ENCODE measurements at places on chromosomes 11 and 22. TPM values are rescaled to one million over a fixed set of nuclear protein-coding genes. Genes with fewer than 3 reads are reported as not detected.

The SLC22A6 gene
- not detected for total RNA-seq

The STK33 gene
- total RNA-seq, result 9.4 TPM

The ZNF280B gene
- 0.49 TPM for total RNA-seq

The NCAPH2 gene
- 51.8 TPM for total RNA-seq

The RBFOX2 gene
- total RNA-seq, result 64.1 TPM

The OR51F1 gene
- not detected for total RNA-seq

The SOX10 gene
- total RNA-seq, result not detected

The IGSF9B gene
- total RNA-seq, result 2.9 TPM

The C22orf23 gene
- total RNA-seq, result not detected

The POU2AF1 gene
- total RNA-seq, result 2.5 TPM

GRCh38 chr11:20112291-20113148 is 47.8 kb downstream of the DBX1 start:
- peak; percentile 72 for DNase-seq

GRCh38 chr11:2194877-2195755 is 23.5 kb upstream of the TH start:
- no peak for DNase-seq

GRCh38 chr11:76251576-76251975 is 45.3 kb upstream of the WNT11 start:
- no peak for DNase-seq

DNA sequence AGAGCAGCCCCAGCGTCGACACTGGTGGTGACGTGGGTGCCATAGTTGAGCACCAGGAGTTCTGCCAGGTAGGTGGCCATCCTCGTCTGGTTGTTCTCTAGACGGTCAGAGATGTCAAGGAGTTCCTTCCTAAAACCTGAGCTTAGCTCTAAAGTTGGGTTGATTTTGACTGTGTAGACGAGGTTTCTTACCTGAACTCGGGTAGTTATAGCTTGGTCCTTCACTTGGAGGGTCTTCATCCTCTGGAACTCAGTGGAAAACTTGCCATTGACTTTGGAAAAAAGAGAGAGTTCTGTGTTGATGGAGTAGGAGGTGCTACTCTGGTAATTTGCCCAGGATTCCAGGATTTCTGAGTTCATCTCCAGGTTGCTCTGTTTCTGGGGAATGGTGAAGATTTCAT is 505 bp downstream of the MPEG1 start:
- DNase-seq, result no peak

DNA sequence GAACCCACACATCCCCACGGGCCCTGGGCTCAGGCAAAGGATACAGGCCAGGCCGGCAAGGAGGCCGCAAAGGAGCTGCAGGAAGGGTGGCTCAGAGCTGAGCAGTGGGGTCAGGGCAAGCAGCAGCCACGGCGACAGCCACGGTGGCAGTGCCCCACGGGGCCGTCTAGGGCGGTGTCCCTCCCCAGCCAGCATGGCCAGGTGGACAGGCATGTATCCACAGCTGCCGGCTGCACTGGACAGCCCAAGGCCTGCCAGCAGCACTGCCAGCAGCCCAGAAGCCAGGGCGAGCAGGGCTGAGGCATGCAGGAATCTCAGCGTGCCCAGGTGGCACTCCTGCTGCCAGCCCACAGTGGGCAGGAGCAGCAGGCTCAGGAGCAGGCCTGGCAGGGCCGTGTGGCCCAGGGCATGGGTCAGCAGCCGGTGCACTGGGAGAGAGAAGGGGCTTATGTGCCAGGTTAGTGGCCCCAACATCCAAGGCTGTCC is 3.9 kb downstream of the RHBDD3 start:
- DNase-seq, result no peak

- DNase-seq, result no peak
Measured at GRCh38 chr11:80687941-80688340, 1247.1 kb upstream of the TENM4 start.

DNA sequence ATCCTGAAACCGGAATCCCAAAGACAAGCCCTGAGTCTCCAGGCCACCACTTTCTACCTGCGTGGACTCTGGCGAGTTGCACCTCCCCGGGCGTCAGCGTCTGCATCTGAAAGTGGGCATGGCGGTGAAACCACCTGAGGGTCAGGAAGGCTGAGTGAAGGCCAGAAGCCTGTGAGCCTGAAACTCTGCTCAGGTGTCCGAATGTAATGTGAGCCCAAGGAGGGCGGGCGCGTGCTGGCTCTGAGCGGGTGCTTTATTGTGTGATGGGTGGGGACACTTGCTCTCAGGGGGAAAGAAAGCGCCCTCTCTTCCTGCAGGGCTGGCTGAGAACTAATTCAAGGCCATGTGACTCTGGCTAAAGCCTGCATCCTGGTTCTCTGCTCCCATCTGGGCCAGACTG is 135.6 kb downstream of the ST3GAL4 start:
- DNase-seq, result peak; percentile 39

DNA sequence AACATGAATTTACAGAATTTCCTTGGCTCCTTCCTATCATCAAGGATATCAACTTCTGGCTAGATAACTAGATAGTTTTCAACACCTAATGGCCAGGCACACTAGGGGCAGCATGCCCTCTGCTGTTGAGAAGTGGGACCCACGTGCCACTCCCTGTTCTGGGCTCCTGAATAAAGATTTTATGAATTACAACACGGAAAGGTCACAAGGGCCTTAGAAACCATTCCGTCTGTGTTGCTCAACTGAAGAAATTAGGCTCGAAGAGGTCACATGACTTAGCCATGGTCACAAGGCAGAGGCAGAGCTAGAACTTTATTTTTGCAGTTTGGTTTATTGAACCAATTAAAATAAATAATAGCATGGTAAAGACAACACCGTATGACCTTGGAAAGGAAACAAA is 36.0 kb downstream of the PRCP start:
- DNase-seq, result peak; percentile 81

- peak; percentile 40 for DNase-seq
Measured at GRCh38 chr11:2449548-2450320, 4.9 kb downstream of the KCNQ1 start.

DNA sequence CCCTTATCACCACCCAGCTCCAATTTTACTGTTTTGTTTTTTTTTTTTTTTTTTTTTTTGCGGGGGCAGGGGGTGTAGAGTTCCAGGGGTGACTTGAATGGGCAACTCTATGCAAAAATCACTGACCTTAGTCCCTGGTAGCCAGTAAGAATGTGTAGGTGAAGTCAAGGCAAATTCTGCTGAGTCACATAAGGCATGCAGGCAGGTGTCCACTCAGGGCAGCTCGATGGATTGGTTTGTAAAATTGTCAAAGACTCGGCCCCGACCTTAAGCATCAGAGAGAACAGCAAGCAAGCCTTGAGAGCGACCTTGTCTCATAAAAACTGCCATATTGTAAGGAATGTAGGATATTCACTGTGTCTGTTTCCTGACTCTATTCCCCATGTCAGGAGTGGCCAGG is 151.3 kb upstream of the SEZ6L start:
- no peak for DNase-seq

GRCh38 chr11:76123248-76123647 is 83.1 kb downstream of the WNT11 start:
- DNase-seq, result no peak

GRCh38 chr11:74966651-74967050 is 17.6 kb downstream of the SPCS2 start:
- no peak for DNase-seq

DNA sequence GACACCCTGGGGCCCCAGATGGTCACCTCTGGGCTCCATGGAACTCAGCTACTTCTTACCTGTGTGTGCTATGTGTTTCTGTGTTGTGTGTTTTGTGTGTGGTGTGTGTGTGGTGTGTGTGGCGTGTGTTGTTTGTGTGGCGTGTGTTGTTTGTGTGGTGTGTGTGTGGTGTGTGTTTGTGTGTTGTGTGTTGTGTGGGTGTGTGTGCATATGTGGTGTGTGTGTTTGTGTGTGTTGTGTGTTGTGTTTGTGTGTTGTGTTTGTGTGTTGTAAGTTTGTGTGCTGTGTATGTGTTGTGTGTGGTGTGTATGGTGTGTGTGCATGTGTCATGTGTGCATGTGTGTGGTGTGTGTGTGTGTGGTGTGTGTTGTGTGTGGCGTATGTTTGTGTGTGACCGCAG is 3.8 kb upstream of the WNT7B start:
- no peak for DNase-seq

DNA sequence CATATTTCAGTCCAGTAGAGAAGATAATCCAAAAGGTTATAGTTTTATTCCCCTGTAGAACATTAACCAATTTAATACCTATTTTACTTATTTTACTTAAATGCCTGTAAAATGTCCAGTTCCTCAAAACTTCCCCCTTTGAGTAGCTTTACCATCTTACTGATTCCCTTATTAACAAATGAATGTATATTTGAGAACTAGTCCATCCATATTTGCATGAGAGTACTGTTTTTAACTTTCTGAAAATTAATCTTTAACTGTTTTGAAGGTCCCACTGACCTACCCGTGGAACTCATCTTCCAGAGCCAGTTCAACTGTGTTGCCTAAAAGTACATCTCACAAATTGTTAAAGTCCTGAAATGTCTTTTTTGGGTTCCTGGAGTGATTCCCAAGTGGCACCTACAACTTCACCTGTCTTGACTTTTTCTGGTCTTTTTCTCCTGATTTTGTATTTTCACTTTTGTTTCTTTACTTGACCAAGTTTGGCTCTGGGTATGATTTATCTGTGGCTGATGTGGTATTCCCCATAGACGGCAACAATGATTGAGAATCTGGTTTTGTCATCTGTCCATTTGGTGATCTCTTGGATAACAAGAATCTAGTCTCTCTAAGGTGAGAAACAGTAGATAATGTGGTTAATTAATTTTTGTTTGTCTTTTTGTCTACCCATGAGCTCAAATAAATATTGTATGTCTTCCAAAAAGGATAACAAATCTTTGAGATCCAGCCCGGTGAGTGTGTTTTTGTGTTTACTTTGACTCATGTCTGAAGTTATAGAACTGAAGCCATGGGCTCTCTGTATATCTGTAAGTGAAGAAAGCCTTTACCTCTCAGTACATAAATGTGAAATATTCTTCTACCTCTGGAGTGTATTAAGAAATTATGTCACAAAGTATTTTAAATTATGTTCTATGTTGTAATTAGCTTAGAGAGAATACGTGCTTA is 174.2 kb downstream of the ETS1 start:
- DNase-seq, result no peak

- DNase-seq, result no peak
Measured at GRCh38 chr11:104899226-104899625, 966 bp upstream of the CASP12 start.

- no peak for DNase-seq
Measured at GRCh38 chr11:65169164-65169641, 830 bp upstream of the SPDYC start.

DNA sequence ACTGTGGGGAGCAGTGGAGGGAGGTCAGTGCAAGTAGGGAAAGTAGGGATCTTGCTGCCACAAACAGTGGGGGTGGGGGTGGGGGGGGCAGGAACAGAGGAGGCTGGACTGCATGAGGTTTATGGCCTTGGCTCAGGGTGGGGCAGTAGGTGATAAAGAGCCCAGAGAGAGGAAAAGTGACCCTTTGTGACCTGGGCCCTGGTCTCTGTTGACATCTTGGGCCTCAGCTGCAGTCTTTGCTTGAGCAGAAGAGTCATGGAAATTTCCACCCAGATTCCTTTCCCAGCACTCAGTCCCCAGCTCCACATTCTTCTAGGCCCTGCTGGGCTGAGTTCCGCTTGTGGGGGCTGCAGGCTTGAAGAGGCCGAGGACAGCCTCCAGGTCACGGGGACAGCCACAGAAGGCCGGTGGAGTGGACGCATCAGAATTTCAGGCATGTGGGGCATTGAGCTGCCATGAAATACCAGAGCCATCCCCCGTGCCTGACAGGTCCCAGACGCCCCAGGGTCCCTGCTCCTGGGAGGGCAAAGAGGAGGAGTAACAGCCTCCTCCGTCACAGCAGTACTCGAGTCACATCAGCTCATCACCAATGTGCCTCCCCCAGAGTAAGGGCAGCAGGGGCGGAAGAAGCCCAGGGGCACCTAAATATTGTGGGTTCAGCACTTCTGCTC is 9.7 kb upstream of the MALAT1 start:
- peak; percentile 64 for DNase-seq

DNA sequence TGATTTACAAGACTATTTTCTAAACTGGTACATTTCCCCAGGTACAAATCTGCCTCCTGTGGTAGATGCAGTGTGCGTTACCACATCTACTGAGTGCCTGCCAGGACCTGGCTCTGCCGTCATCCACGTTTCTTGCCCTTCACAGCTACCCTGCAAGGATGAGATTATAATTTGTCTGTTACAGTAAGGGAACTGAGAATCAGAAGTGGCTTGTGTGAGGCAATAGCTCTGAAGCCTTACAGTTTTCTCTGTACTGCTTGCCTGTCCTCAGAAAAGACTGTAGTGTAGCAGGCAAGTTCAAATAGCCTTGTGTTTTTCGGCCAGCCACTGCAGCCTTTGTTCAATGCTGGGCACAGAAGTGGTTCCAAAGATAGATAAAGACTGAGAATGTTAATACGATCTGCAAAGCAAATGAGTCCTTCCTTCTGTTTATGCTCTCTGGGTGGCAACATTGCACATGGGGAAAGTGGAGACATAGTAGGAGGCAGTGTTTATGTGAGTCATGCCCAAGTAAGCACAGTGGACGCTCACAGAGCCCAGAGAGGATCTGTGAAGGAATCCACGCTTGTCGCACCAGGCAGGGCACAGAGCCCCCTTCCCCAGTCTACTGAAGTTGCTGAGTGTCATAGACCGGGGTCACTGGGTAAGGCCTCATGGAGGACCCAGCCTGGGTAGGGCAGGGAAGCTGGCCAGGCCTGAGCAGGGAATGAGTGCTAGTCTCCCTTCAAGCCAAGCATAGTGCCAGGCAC is 49.1 kb downstream of the MICAL2 start:
- DNase-seq, result no peak

GRCh38 chr22:24578355-24579257 is 14.3 kb downstream of the LRRC75B start:
- DNase-seq, result no peak

- DNase-seq, result peak; percentile 34
Measured at GRCh38 chr22:44407171-44407986, 90.7 kb downstream of the RTL6 start.

- no peak for DNase-seq
Measured at GRCh38 chr22:46864314-46865051, 102.0 kb downstream of the TBC1D22A start.

All from upper lobe of right lung (tissue), 1 donor.